Fibroblast of upper back skin (primary cell): ENCODE measurements at places on chromosomes 11 and 22.

- no peak for DNase-seq
Measured at GRCh38 chr22:38413085-38414008, 41.7 kb downstream of the KCNJ4 start.

GRCh38 chr11:72265951-72266350, 22.0 kb upstream of the PHOX2A start:
- no peak for DNase-seq

DNA sequence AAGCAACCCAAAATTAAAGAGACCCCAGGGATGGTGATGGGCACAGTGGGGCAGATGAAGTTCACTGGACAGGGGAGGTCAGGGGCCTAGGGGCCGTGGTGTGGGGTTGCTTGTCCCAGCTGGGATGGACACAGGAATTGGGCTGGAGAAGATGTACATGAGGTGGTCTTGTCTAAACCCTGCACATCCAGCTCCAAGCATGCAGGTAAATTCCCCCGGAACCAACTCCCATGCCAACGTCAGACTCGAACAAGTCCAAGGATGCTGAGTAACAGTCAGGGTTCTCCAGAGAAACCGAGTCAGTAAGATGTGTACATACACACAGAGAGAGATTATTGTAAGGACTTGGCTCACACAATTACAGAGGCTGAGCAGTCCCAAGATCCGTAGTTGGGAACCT, 28.9 kb downstream of the TSPAN32 start:
- DNase-seq, result no peak

DNA sequence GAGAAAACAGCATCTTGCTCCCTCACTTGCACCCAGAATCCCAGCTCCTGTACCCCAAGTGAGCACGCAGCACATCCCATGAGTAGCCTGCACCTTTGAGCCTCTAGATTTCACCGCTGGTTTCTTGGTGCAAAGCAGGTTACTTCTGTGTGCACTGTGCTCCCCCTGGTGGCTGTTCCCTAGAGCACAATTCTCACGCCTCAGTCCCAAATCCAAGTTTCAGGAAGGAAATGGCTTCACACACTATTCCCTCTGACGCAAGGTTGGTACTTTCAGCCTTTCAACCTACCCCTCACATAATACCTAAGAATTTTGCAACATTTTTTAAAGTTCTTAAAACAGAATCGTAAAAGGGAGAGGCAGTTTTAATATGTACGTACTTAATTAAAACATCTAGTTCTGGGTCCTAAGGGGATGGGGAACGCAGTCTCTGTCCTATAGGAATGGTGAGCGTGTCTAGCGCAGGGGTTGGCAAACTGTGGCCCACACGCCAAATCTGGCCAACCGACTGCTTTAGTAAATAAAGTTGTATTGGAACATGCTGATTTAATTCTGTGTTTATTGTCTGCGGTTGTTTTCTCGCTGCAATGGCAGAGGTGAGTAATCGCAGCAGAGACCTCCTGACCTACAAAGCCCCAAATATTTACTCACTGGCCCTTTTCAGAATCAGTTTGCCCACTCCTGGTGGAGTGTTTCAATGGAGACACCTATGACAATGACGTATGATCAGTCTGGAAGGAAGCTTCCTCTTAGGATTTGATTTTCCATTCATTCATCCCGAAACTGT, 27.5 kb downstream of the DHCR7 start:
- no peak for DNase-seq

GRCh38 chr11:66986178-66986545, 11.1 kb downstream of the C11orf86 start:
- no peak for DNase-seq

- DNase-seq, result no peak
Measured at GRCh38 chr11:94588366-94588942, 21.3 kb downstream of the PIWIL4 start.
